ENCODE measurements at places on chromosomes 5 and 9.

- no peaks in the 10 kb centered on the region for H3K36me3 ChIP-seq
- no peaks in the 10 kb centered on the region for H3K4me1 ChIP-seq
- H3K4me3 ChIP-seq: no peak overlapping the region
- H3K27me3 ChIP-seq: no peaks in the 10 kb centered on the region
- H3K27ac ChIP-seq: no peak overlapping the region
These were observed 232.1 kb downstream of the CSNK1G3 start for GRCh38 chr5:123743990-123744583.

DNA sequence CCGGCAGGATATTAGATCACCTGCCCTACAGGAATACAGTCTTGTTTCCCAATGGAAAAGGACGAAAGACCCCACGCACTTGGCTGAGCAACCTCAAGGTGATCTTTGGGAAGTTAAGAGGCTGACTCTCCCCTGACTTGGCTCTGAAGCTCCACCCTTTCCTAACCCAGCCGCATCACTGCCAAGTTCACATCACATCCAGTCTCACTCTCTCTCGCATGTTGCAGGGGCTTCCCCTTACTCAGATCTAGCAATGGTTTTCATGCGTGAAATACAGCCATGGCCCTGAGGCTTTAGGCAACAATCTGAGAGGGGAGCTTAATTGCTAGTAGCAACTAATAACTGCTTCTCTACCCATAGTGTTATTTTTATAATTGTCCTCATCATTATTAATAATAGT, 211.6 kb downstream of the DOCK8 start:
- no peak overlapping the region for H3K4me3 ChIP-seq
- no peaks in the 10 kb centered on the region for H3K4me1 ChIP-seq
- no peak for DNase-seq

DNA sequence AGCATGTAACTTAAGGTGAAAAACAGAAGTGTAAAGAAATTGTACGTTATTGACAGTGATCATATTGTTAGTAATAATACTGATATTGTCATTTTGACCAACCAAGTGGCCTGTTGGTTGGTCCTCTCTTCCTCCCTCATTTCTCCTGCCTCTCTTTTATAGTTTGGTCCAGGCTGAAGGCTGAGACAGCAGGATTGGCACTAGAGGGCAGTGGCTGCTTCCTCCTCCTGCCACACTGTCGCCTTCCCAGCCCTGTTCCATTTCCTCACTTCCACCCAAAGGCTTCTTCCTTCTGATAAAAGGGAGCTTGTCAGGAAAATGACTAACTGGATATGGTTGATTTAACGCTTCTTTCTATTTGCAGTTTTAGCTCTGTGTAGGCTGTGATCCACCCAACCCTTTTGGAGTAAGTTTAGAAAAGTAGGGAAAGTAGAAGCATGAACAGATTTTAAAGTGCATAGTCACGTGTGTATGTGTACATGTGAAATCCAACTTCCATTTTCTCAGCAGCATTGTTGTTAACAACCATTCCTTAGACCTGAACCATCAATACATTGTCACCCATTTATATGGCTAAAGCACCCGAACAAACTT, 35.6 kb downstream of the PTCD2 start:
- H3K4me3 ChIP-seq: no peak overlapping the region
- peaks cover 22% of the 10 kb centered on the region for H3K36me3 ChIP-seq
- H3K4me1 ChIP-seq: no peaks in the 10 kb centered on the region
- no peak for DNase-seq
- H3K27ac ChIP-seq: no peak overlapping the region
- H3K27me3 ChIP-seq: no peaks in the 10 kb centered on the region

DNA sequence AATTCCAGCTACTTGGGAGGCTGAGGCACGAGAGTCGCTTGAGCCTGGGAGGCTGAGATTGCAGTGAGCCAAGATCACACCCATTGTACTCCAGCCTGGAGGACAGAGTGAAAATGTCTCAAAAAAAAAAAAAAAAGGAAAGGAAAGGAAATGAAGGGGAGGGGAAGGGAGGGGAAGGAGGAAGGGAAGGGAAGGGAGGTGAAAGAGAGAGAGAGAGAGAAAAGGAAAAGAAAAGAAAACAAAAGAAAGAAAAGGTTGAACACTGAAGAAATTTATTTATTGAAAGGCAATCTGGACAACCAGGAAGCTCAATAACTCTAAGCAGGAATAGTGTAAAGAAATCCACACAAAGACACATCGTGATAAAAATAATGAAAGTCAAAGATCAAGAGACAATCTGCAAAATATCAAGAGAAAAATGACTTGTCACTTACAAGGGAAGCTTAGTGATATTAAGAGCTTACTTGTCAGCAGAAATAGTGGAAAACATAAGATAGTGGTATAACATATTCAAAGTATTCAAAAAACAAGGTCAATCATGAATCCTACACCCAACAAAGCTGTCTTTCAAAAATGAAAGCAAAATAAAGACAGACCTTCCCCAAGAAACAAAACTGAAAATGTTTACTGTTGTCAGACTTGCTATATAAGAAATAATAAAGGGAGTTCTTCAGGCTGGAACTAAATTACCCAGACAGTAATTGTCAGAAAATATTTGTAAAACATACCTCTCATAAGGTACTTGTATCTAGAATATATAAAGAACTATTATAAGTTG, 10.9 kb upstream of the RIMOC1 start:
- no peak overlapping the region for H3K27ac ChIP-seq
- H3K4me1 ChIP-seq: no peaks in the 10 kb centered on the region
- H3K4me3 ChIP-seq: no peak overlapping the region
- DNase-seq: no peak

GRCh38 chr5:104539618-104540350, 977.2 kb upstream of the NUDT12 start:
- no peak overlapping the region for H3K4me3 ChIP-seq
- H3K4me1 ChIP-seq: no peaks in the 10 kb centered on the region
- no peak overlapping the region for H3K27ac ChIP-seq

DNA sequence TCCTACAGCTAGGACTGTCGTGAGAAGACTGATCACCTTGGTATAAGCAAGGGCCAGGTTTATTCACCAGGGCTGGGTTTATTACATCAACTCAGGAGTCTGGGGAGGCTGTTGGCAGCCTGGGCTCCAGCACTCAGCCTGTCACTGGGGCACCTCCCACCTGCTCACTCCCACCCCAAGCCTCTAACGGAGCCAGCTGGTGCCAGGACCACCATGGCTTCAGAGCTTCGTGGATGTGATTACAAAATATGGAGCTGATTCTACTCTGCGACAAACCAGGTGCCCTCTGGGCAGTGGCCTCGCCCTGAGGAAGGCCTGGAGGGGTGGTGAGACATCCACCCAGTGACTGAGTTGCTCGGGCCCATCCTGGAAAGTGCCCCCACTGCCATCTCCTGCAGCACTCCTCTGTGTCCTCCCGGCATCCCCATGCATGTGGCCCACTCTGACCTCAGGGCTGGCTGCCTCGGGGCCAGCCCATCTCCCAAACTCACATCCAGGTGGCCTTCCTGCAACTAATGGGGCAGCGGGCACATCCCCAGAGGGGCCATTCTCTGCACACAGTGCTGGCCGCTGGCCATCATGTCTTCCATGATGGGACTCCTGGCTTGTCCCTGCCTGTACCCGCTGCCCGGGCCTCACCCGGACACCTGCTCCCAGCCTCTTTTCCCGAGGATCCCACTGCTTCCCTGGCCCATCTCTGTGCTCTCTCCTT, 49.6 kb downstream of the SECISBP2 start:
- no peaks in the 10 kb centered on the region for H3K27me3 ChIP-seq
- H3K4me3 ChIP-seq: no peak overlapping the region
- no peak overlapping the region for H3K27ac ChIP-seq
- peaks cover 2% of the 10 kb centered on the region for H3K36me3 ChIP-seq
- no peaks in the 10 kb centered on the region for H3K4me1 ChIP-seq

- H3K27me3 ChIP-seq: no peaks in the 10 kb centered on the region
- H3K4me1 ChIP-seq: no peaks in the 10 kb centered on the region
- H3K36me3 ChIP-seq: no peaks in the 10 kb centered on the region
- DNase-seq: no peak
These were observed 8.2 kb upstream of the NIPAL4 start for GRCh38 chr5:157451806-157452205.

DNA sequence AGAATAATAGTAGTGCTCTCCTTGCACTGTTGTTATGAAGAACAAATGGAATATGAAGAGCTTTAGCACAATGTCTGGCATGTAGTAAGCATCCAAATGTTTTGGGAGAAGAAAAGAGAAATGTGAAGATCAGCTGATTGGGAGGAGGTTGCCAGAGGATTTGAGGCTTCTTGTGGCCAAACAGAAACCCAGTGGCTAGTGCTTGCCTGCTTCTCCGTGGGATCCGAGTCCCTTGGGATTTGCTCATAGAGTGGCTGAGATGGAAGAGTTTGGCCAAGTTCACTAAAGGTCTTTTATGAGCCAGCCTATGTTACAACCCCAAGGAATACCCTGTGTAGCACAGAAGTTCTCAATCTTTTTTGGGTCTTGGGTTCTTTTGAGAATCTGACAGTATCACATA, 86.0 kb downstream of the ANGPTL2 start:
- H3K27ac ChIP-seq: peak overlapping the region; percentile 56
- no peak overlapping the region for H3K4me3 ChIP-seq
- H3K27me3 ChIP-seq: no peaks in the 10 kb centered on the region
- H3K4me1 ChIP-seq: peaks cover 3% of the 10 kb centered on the region
- no peaks in the 10 kb centered on the region for H3K36me3 ChIP-seq

- H3K4me3 ChIP-seq: no peak overlapping the region
- H3K27me3 ChIP-seq: no peaks in the 10 kb centered on the region
- peaks cover 4% of the 10 kb centered on the region for H3K4me1 ChIP-seq
- no peak for DNase-seq
These were observed 47.9 kb upstream of the ZNF618 start for GRCh38 chr9:113828221-113828620.

DNA sequence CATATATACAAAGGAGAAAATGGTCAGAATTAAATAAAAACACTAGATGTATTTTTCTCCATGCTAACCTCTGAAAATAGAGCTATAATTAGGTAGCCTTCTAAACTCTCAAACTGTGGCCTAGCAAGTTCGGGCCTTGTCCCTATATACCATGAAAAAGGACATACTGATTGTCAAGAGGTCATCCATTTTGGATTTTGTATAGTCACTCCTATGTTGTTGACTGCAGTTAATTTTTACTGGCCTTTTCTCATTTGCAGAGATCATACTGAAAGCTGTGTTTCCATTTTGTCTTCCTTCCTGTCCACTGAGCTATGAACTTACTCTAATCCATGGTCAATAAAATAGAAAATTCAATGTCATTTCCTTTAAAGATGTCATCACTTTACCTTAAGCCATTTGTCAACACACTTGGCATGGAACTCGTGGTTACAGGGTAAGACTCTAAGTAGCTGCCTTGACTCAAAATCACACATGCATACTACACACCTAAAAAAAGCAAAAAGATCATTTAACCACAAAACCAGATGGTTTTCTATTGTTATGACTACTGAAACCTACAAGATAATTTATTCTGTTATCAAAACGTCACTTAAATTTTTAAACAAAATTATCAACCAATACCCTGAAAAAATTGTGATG, 58.0 kb downstream of the RNF38 start:
- no peak overlapping the region for H3K4me3 ChIP-seq
- no peaks in the 10 kb centered on the region for H3K27me3 ChIP-seq
- no peaks in the 10 kb centered on the region for H3K4me1 ChIP-seq
- H3K27ac ChIP-seq: no peak overlapping the region
- H3K36me3 ChIP-seq: peaks cover 59% of the 10 kb centered on the region

GRCh38 chr9:7844242-7844641, 44.7 kb upstream of the DMAC1 start:
- no peak for DNase-seq
- H3K4me3 ChIP-seq: no peak overlapping the region
- H3K27ac ChIP-seq: no peak overlapping the region
- no peaks in the 10 kb centered on the region for H3K27me3 ChIP-seq

DNA sequence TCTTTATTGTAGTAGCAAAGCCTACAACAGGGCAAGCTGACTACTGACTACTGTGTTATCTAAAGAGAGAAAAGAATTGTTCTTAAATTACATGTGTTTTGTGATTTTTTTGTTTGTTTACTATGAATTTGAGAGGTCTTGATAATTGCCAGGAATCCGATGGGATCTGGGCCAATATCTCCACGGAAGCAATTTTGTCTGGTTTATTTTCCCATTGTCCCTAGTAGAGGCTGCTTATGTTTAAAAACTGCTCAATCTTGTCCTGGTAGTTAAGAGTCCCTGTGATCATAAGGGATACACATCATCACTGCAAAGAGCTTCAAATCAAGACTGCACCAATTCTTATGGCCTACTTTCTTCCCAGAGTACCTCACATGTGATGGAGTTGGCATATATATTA, 94.4 kb downstream of the GLDC start:
- DNase-seq: no peak
- H3K27ac ChIP-seq: no peak overlapping the region
- H3K36me3 ChIP-seq: no peaks in the 10 kb centered on the region
- H3K4me3 ChIP-seq: no peak overlapping the region
- H3K4me1 ChIP-seq: no peaks in the 10 kb centered on the region
- H3K27me3 ChIP-seq: no peaks in the 10 kb centered on the region

GRCh38 chr5:179755022-179755421, 22.4 kb downstream of the MAML1 start:
- no peak overlapping the region for H3K4me3 ChIP-seq
- peaks cover 2% of the 10 kb centered on the region for H3K36me3 ChIP-seq

GRCh38 chr9:76370396-76371023, 23.7 kb downstream of the RFK start:
- DNase-seq: no peak
- H3K4me3 ChIP-seq: no peak overlapping the region
- no peaks in the 10 kb centered on the region for H3K27me3 ChIP-seq
- H3K36me3 ChIP-seq: no peaks in the 10 kb centered on the region

- H3K4me3 ChIP-seq: no peak overlapping the region
- H3K4me1 ChIP-seq: no peaks in the 10 kb centered on the region
- no peaks in the 10 kb centered on the region for H3K36me3 ChIP-seq
- no peak for DNase-seq
These were observed 275.1 kb downstream of the MCTP1 start for GRCh38 chr5:95009812-95010211.

All from upper lobe of left lung (tissue), 6 donors.